ENCODE measurements at places on chromosomes 4 and X.

DNA sequence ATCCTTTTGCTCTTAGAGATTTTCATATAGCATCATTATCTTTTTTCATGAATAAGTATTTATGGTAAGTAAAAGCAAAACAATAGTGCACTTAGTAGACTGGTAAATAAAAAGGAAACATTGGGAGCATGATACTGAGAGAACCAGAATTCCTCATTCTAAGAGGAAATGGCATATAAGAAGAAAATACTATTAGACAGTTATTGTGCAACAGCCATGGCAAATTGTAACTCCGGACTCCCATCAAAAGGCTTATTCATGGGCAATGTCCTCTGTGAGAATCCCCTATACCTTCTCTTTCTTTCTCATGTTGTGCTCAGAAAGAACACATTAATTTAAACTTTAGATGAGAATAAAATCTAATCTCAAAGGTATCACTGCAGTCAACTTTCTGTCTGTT is 42.4 kb downstream of the SPATA18 start:
- no peak for DNase-seq

GRCh38 chr4:116018831-116019230 is 905.4 kb upstream of the NDST4 start:
- no peak for DNase-seq

- no peak for DNase-seq
Observed at GRCh38 chr4:176563591-176563990, 229.1 kb downstream of the VEGFC start.

DNA sequence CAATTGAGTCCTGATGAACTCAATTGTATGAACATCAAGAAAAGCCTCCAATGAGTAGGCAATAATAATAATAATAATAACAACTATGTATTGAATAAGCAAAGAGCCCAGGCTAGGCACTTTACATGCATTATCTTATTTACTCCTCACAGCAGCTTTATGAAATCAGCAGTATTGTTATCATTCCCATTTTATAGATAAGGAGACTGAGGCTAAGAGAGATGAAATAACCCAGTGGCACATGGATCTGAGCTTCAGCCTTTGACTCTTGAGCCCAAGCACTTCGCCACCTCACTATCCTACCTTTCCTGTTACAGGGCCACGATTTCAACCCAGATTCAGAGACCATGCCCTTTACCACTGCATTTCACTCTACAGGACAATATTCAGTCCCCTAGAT is 3.2 kb downstream of the RAB33A start:
- DNase-seq, result no peak

DNA sequence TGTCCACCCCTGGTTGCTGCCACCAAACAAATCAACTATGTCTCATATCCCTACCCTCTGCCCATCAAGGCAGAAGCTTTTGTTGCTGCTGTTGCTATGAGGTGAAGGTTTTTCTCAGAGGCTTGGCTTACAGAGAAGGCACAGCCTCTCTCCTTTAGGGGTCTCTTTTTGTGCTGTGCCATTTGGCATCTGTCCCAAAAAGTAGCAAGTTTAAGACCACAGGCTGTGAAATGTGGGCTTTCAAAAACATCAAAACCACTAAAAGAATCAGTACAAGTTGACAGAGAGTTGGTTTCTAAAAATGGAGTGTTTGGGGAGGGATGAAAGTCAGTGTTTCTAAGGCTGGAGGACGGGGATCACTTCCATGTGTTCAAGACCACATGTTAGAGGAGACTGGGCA is 634.9 kb downstream of the BCOR start:
- DNase-seq, result no peak

DNA sequence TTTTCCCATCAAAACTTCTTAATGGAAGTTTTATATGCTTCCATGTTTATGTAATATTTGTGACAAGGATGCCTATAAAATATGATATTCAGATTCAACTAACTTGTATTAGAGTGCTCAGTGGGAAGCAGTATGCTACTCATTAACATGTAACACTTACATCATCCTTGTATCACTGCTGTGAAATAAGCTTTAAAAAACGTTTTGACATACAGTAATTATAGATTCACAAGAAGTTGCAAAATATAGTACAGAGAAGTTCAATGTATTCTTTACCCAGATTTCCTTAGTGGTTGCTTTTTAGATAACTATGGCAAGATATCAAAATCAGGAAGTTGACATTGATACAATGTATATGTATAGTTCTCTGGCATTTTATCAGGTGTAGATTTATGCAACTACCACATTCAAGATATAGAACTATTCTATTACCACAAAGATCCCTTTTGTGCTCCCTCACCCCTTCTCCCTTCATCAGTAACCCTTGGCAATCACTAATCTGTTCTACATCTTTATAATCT is 56.3 kb downstream of the DTHD1 start:
- DNase-seq, result no peak

- DNase-seq, result peak; percentile 47
Observed at GRCh38 chrX:150486011-150486410, 82.4 kb upstream of the MTM1 start.

- DNase-seq, result no peak
Observed at GRCh38 chr4:29295280-29295679, 1424.9 kb upstream of the PCDH7 start.

GRCh38 chr4:168833881-168834280 is 176.2 kb downstream of the CBR4 start:
- no peak for DNase-seq

DNA sequence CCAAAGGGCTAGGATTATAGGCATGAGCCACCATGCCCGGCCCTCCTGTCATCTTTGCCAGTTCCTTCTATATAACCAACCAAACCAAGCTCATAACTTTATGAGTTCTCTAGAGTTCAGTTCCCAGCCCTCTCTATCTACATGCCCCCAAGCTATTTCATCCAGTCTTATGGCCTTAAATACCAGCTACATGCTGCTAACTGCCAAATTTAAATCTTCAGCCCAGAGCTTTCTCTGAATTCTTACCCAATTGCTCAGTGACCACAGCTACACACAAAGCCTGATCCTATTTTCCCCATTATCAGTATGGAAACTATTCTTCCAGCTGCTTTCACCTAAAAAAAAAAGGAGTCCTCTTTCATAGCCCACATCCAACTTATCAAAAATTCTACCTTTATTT is 23.1 kb downstream of the TMEM184C start:
- no peak for DNase-seq

DNA sequence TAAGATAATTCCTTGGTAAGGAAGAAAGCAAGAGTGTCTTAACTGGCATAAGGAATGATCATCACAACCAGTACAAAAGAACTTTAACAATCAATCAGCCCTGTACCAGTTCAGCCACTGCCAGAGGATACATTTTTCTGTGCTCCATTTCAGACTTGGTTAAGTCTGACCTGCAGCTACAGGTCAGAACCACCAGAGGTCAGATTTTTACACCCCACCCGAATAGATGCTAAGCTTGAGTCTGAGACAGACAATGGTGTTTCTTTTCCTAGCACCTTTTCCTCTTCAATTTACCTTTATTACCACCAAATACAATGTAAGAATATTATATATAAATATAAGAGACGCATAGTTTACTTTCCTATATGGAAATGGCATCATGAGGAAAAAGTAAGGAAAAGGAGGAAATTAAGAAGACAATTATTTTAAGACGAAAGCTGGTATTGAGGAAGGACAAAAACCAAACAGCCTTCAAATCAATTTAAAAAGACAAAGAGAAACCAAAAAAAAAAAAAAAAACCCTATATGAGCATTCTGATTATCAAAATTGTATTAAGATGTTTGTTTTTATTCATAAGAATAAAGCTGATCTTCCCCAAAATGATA is 215.3 kb upstream of the TTC29 start:
- peak; percentile 6 for DNase-seq

DNA sequence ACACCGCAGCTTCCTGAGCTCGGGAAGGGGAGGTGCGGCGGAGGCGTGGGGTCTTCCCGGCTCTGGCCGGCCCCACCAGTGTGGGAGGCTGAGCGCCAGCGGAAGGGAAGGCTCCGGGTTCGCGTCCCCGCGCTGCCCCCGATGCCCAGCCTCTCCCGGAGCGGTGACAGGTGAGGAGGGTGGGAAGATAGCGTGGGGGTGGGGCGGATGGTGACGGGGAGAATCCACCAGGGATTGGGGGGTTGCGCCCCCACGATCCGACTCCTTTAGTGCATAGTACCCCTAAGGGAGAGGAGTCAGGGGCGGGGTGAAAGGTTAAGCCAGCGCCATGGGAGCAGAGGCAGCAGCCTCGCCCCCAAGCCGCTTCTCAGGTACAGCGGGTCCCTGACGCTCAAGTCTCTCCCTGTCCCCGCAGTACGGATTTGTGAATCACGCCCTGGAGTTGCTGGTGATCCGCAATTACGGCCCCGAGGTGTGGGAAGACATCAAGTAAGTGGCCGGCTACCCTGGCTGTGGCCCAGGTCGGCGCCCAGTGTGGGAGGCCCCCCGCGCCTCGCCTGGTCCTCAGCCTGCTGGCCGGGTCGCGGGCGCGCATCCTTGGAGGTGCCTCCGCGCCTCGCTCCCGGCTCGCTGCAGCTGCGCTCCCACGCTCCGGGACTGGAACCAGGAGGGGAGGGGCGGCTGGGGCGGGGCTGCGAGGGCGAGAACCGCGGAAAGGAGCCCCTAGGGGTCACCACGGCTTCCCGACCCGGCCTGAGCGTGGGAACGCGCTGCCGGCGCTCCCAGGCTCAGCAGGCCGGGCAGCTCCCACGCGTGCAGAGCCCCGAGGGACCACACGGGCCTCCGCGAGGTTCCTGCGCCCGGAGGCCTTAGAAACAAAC is 791 bp downstream of the GUCY1B1 start:
- DNase-seq, result no peak

DNA sequence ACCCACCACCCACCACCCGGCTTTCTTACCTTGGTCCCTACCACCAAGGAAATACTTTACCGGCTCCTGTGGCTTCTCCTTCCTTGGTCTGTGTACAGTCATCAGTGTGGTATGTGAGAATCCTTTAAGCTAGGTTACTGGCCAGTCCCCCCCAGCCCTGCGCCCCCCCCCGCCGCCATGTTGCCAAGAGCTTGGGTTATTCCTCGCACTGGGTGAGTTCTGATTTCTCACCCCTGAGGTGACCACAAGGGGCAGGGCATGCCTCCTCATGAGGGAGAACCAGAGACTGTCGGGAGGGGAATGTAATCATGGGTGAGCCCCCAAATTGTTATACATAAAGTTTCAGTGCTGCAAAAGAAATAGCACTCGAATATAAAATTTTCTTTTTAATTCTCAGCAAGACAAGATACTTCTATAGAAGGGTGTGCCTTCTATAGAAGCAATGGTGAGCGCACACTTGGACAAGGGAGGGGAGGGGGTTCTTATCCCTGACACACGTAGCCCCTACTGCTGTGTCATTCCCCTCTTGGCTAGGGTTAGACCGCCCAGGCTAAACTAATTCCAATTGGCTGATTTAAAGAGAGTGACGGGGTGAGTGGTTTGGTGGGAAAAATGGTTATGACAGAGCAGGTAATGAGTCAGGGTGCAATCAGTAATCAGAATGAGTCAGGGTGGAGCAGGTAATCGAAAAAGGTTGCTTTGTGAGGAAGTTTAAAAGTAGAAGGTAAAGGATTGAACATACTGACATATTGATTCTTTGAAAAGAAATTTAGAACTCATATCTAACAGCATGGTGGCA is 133.2 kb downstream of the KDM6A start:
- DNase-seq, result no peak

DNA sequence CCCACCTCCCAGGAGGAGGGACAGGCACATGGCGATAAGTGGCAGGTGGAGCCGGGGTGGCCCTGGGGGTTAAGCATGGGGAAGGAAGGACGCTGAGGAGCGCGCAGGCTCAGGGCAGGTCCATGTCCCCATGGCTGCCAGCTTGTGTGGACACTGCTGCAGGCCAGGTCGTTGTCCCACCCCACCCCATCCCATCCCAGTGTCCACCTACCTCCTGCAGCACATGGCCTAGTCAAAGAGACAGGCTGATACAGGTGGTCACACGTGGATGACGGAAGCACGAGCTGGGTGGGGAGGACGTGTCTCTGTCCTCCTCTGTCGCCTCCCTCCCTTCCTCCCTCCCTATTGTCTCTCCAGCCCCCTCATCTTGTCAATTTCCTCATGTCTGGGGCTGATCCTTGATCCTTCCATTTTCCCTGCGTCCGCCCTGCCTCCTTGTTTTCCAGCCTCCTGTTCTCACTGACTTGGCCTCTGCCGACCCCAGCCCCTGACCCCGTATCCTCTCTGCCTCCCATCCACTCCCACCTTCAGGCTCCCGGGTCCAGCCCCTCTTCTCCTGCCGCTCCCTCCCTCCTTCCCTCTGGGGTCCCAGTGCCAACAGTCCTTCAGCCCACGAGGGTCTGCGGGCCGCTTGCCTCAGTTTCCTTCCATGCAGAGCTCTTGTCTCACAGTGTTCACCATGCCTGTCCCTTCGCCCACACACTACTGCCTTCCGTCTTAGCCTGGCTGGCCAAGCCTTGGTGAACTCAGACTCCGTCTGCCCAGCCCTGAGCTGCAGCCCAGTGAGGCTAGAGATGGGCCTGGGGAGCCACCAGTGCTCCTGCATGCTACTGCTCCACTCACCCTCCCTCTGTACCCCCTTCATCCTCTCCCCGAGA is 15.5 kb upstream of the ADD1 start:
- DNase-seq, result no peak

DNA sequence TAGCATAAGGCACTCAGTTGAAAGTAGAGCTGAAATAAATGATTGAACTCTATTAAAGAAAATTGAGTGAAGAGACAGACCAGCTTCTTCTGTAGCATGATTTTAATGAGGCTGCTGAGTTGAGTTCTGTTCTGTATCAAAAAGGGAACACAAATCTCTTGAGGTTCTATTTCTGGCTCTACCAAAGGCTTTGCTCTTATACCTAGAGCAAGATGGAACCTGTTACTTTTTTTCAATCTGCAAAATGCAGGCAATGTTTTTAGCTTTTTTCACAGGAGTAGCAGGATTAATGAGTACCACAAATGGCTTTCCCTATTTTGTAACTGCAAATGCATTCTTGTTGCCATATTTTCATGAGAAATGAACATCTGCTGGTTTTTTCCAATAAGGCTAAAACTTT is 4.2 kb upstream of the ERVMER34-1 start:
- DNase-seq, result no peak

DNA sequence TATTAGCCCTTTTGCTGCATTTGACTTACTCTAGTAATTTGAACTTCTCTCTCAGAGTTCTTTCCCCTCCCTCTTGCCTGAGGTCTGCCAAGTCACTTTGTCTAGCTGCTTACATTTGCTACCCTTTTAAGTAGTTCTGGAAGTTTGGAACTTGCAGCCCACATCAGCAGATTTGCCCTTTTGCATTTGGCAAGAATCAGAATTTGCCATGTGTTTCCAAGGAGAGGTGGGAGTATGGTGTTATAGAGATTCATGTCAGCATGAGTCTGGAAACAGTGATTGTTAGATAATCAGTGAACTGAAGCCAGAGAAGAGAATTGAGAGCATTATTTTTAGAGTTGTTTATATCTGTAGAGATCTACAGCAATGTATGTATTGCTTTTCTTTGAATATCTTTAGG is 52.1 kb downstream of the KLHL34 start:
- DNase-seq, result no peak

Measured in HL-60 (cell line).